ENCODE measurements at places on chromosomes 2 and 18. TPM values are rescaled to one million over a fixed set of nuclear protein-coding genes. Genes with fewer than 3 reads are reported as not detected.
A peak's percentile ranks its signal among the peaks of the same experiment; 100 is the strongest.

SERPINB12 gene
- total RNA-seq = not detected

GRCh38 chr2:226836548-226836885 lies 663 bp downstream of the RHBDD1 start:
- no peak for DNase-seq
- peak overlapping the region; percentile 98 for H3K27ac ChIP-seq
- no peaks in the 10 kb centered on the region for H3K27me3 ChIP-seq
- H3K4me3 ChIP-seq = peak overlapping the region; percentile 91
- H3K36me3 ChIP-seq = peaks cover 2% of the 10 kb centered on the region

FBLN7 gene
- total RNA-seq = 9.3 TPM

GRCh38 chr2:191114403-191114886 lies 36.3 kb downstream of the STAT4 start:
- H3K4me1 ChIP-seq = peaks cover 3% of the 10 kb centered on the region
- no peaks in the 10 kb centered on the region for H3K27me3 ChIP-seq
- H3K4me3 ChIP-seq = no peak overlapping the region
- no peak for DNase-seq

OTOF gene
- total RNA-seq = 0.11 TPM
